Left hindlimb (tissue), 1 donor: ENCODE measurements at places on chromosomes 7 and 10.

- DNase-seq = no peak
Measured at GRCh38 chr10:91694170-91694794, 61.4 kb upstream of the PPP1R3C start.

- DNase-seq = no peak
Measured at GRCh38 chr7:41002741-41003610, 699.9 kb downstream of the INHBA start.

- no peak for DNase-seq
Measured at GRCh38 chr7:85927226-85927625, 716.5 kb upstream of the GRM3 start.

GRCh38 chr10:101874252-101874651, 30.7 kb upstream of the KCNIP2 start:
- no peak for DNase-seq

DNA sequence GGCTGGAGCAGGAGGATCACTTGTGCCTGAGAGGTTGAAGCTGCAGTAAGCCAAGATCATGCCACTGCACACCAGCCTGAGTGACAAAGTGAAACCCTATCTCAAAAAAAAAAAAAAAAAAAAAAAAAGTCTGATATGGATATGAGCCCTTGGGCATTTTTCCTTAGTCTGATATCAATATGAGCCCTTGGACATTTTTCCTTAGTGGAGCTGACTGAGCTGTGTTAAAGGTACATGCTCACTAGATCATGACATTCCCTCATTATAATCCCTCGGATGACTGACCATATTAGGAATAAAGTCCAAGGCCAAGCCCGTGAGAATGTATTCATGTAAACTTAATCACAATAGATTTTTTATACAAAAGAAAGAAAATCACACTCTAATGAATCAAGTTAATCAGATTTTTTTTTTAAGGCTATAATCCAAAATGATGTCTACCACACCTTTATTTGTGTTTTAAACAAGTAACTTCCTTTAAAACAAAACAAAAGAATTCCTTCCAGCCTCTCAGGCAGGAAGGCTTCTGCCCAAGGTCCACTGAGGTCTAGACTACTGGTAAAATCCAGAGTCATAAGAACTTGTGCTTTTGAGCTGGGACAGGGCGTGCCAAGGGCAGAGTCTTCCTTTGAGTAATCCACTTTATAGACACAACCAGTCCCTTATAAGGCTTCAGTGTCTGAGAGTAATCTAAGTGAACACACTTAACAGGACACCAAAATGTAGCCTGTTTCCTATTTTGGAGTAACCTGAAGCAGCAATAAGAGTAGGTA, 5.5 kb downstream of the PPA1 start:
- no peak for DNase-seq

- no peak for DNase-seq
Measured at GRCh38 chr7:125492521-125492920, 562.9 kb upstream of the POT1 start.

DNA sequence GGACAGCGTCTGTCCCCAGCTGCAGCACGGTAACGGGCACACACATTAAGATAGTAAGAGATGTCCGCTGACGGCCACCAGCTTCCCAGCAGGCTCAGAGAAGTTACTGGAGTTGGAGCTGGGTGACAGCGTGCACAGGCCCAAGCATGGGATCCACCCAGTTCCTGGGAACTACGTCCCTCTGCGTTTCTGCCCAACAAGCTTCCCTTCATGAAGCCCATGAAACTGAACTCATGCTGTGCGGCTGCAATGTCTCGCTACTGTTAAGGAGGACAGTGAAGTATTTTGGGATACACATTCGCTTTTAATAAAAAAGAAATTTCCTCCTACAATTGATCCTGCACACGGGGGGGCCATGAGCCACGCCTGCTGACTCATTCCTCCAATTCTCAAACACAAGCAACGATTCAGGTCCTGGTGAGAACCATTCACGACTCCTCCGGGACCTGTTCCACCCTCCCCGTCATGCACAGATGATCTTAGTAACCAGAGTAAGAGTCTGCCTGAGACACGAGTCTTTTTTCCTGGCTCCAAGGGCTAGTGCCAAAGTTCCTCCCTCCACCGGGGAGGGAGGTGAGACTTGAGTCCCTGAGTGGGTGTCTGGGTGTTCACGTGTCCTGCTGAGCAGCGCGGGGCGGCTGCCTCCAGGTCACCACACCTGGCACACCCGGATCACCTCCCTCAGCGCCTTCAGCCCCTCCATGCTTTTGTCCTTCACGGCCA, 2.6 kb downstream of the PSMG3 start:
- DNase-seq = peak; percentile 70

GRCh38 chr10:89516149-89516832, 19.1 kb downstream of the SLC16A12 start:
- DNase-seq = peak; percentile 57
